ENCODE measurements at places on chromosomes 4 and X.

DNA sequence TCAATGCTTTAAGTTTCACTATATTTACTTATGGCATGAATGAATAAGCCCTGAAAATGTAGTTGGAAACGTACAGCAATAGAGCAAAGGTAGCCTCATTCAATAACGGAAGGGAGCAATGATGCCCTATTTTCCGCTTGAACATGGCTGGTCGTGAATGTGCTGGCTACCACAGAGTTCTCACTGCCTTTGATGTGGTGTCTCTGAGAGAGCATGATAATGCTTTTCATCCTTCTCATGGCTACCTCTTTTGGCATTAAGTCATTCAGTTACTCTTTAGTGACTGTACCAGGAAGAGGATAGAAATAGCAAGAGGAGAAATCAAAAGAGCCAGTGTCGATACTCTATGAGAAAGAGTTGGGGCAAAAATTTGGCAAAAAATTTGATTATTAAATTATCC, 308.0 kb downstream of the PPP3CA start:
- no peak for DNase-seq

- DNase-seq, result no peak
These were observed 160.0 kb downstream of the STIM2 start for GRCh38 chr4:27020603-27021002.

DNA sequence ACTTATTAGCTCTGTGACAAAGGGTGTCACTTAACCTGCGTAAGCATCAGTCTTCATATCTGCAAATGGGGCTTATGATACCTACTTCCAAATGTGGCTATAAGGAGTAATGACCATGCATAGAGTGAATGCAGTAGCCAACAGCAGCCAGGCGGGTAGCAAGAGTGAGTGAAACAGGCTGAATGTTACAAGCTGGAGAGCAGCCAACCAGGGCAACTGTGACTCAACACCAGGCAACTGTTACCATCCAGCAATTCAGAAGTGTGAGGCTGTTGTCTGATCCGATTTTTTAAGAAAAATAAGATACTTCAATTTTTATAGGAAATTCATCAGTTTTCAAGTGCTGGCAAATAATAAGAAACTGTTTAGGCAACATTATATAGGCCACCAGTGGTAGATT, 270.2 kb upstream of the TAPT1 start:
- DNase-seq, result no peak

DNA sequence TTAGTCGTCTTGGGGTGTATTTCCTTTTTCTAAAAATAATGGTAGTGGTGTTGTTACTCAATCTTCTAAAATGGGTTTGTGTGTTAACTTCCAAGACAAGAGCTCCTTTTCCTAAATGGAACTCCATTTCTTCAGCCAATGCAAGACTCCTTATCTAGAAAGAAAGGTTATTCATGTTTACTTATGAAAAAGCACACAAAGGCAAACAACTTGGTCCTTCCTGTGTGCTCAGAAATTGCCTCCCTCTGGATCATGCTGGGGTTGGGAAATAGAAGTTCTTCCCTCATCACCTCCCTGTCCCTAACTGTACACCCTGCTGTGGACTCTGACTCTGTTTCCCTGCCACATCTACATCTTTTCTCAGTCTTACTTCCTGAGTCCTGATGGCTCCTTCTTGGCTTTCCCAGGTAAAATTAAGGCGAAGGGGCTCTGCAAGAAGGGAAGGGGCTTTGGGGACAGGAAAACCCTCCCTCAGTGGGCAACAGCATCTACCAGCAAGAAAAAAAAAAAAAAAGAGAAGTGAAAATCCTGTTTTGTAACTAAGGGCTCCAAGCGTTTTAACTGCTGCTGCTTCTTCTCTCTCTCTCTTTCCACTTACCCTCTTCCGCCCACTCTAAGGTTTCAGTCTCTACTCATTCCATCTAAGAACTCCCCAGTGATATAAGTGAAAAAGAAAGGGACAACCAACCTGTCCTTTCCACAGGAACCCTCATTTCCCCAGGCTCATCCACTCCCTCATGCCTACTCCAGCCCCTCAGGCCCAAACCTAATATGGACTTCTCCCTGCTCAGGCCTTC, 19.8 kb upstream of the TASL start:
- DNase-seq, result no peak

GRCh38 chr4:75251547-75251946, 262.7 kb downstream of the RCHY1 start:
- no peak for DNase-seq

- DNase-seq, result no peak
These were observed 41.9 kb upstream of the FAM47B start for GRCh38 chrX:34900691-34901090.

GRCh38 chr4:176751061-176751460, 41.7 kb downstream of the VEGFC start:
- DNase-seq, result no peak

- DNase-seq, result no peak
These were observed 793 bp downstream of the NALF2 start for GRCh38 chrX:69504626-69505612.

- no peak for DNase-seq
These were observed 65.4 kb downstream of the HTRA3 start for GRCh38 chr4:8334786-8335460.

GRCh38 chrX:18886005-18886343, 97.9 kb downstream of the PHKA2 start:
- no peak for DNase-seq

DNA sequence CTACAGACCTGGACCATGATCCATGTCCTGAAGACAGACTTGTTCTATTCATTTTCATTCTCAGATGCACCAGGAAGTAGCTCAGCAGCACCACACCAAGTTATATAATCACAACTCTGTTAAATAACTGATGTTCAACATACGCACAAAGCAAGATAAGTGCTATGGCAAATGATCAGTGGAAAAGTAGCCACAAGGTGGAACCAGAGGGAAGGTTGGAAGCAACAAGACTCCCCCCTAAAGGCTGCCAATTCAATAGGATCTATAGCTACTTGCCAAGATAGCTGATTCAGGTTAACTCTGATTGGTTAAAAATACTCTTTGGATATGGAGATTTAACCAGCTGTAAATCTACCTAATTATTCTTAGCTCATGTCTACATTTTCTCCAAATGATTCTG, 23.7 kb upstream of the FAM47B start:
- DNase-seq, result no peak

GRCh38 chrX:24168807-24169206, 19.3 kb downstream of the ZFX start:
- DNase-seq, result no peak

DNA sequence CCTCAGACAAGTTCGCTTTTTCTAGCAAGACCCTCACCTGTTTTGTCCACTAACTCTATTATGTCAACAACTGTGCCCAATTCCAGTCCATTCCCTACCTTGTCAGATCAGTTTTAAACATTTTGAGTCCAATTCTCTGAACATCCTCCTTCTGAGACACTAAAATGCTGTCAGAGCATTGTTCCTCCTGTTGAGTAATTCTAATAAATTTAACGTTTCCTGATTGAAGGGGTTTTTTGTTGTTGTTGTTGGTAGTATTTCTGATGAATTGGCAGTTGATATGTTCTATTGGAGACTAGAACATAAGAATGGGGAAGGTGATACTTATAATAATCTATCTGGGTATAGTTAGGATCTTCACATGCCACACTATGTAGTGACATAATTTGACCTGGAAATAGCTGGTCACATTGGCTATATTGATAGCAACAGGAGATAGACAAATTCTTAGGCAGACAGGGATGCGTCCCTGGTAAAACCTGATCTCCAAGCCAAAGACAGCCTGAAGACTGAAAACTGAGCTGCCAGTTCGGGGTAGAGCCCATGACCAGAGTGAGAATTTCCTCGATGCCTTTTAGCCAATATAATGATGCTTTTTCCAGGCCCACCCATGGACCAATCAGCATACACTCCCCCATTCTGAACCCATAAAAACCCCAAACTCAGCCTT, 12.4 kb upstream of the CXCL2 start:
- DNase-seq, result no peak

All from stimulated activated CD4-positive, alpha-beta T cell treated with anti-CD3 and anti-CD28 coated beads, TNF-alpha, amount 100 ng/mL, for 4 hours (primary cell).